Stimulated activated CD8-positive, alpha-beta memory T cell treated with anti-CD3 and anti-CD28 coated beads, Interleukin-15, amount 100 ng/mL, for 4 hours (primary cell): ENCODE measurements at places on chromosomes 3 and 15.

GRCh38 chr3:166351461-166351860 lies 514.2 kb upstream of the BCHE start:
- DNase-seq = no peak

DNA sequence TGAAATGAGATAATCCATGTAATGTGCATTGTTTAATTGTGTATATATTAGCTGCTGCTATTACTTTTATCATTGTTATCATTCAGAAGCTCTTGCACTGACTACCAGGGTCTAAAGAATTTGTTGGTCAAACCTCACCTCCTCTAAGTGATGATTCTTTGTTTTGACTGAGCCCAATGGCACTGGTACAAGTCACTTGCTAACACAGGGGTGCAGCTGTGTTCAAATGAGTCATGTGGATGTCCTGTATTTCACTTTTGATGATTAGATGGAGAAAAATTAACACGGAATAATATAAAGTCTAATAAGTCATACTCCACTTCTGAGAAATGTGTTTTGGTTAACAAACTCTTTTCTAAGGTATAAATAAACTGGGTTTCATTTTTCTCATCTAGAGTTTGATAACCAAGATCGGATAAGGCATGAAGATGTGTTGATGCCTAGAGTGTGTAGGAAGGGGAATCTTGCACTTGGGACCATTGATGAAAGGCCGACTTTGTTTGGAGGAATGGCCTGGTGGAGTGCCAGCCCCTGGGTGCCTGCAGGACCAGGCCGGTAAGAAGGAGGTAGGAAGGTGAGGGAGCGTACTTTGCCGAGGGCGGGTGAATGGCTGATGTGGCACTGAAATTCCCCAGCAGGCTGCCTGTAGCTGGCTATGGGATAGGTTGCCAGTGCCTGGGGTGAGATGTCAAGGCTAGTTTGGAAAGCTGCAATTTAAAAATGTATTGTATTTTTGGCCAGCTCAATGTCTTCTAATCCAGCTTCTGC lies 244.7 kb upstream of the ZPLD1 start:
- no peak for DNase-seq

GRCh38 chr3:113963879-113964278 lies 16.1 kb downstream of the ZDHHC23 start:
- no peak for DNase-seq

GRCh38 chr15:87597346-87598052 lies 659.0 kb downstream of the NTRK3 start:
- DNase-seq = no peak

DNA sequence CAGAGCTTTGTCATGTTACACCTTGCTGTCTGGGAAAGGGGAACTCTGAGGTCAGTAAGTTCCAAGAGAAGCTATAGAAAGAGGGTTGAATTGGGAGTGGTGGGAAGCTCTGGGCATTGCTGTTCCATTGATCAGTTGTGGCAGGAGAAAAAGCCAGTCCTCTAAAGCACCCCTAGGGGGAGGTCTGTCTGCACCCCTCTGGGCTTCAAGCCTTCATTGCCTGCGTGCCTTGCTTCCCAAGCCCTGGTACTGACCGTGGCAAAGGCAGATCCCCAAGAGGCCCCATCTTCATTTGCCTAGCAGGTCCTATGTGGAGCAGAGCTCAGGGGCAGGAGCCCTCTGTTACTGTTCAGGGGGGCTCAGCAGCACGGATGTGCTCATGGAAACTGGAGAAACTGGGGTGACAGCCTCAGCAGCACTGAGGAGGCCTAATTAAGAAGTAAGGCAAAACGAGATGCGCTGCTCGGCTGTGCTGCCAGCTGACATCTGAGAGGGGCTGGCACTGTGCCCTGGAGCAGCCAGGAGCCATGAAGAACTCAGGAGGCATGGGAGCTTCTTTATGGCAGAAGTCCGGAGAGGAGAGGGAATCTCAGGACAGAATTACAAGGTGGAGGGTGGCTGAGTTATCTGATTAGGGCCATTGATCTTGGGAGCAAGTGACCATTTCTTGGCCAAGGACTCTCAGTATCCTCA lies 270.9 kb downstream of the RPLP1 start:
- DNase-seq = no peak

- DNase-seq = no peak
Measured at GRCh38 chr15:89904519-89904918, 8.2 kb downstream of the ARPIN start.

- DNase-seq = no peak
Measured at GRCh38 chr15:73624530-73624929, 8.7 kb downstream of the NPTN start.

DNA sequence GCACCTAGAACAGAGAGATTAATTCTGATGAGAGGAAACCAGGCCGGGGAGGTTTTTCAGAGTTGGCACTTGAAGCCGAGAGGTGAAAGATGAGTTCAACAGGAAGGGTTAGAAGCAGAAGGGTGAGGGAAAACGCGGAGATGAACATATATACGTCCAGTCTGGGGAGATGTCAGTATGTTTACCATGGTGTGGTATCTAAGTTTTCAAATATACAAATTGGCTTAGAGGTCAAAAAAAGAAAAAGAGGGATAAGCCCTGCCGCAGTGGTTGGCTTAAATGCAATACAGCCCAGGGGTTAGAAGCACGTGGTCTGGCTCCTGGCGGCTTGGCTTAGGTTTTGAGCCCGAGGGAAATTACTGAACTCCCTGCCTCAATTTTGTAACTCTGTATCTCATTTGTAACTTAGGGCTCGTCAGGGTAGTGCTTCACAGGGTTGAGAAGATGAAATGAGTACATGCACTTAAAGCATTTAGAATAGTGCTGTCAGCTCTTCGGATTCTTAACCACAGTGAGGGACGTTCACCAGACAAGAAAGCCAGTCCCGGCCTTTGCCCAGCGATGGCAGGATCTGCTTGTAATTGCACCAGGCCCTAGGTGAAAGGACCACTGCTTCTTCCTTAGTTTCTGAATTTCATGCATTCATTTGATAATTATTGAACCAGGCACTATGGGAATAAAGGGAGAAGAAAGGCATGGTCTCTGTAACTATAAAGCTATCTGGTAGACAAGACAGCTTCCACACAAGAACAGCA lies 6.4 kb downstream of the HES1 start:
- no peak for DNase-seq

- DNase-seq = no peak
Measured at GRCh38 chr3:37554364-37554763, 307.3 kb upstream of the CTDSPL start.

GRCh38 chr3:44184319-44184953 lies 57.2 kb upstream of the TOPAZ1 start:
- DNase-seq = no peak

- no peak for DNase-seq
Measured at GRCh38 chr3:84772841-84773240, 185.9 kb upstream of the CADM2 start.

- no peak for DNase-seq
Measured at GRCh38 chr3:5275529-5275928, 88.0 kb downstream of the EDEM1 start.
